ENCODE measurements at places on chromosomes 12 and 14.

DNA sequence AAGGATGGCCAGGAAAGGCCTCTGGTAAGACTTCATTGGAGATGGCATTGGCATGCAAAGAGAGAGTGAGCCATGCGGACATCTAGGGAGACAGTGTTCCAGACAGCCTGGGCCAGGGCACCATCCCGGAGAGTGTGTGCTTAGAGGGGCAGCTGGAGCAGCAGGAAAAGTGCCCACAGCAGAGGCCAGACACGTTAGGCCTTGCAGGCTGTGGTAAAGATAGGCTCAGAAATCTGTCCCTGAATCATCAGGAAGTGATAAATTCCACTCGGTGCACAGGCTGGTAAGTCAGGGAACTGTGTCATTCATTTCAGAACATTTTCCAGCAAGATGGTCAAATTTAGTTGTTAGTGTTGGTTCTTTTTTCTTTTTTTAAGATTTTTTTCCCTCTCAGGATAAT, 8.8 kb downstream of the GALNT16 start:
- DNase-seq: no peak

GRCh38 chr14:36900846-36901245, 239.2 kb downstream of the PAX9 start:
- no peak for DNase-seq

DNA sequence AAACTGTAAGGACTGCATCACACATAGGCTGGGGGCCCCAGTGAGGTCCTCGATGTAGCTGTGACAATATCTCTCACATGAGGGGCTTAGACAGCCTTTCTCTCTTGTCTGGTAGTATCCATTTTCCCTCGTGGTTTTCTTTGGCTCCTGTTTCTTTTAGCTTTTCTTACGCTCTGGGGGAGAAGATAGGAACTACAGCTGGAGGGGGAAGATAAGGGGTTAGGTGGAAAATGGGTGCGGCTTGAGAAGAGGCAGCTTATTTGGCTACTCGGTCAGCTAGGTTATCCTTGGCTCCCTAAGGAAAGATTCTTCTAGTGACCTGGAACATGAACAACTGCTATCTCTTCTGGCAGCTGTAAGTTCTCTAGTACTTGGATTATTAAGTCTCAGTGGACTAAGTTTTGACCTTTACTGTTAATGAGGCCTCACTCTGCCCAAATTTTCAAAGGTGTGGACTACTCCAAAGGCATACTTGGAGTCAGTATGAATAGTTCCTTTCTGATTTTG, 28.7 kb upstream of the CPNE8 start:
- DNase-seq: no peak

DNA sequence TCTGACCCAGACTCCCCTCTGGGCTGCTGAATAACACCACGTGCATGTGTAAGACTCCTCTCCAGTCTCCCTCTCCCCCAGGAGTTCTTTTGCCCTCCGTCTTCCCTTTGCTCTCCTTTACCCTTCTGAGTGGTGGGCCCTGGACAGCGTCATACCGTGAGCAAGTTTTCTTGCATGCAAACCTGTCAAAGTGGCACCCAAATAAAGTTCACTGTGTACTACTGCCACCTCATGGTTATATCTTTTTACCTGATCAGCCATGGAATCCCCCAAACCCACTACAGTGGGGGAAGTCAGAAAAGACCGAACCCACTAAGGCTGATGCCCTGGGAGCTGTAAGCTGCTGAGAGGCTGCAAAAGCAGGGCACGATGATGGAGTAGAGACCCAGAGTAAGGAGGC, 131.1 kb upstream of the VRK1 start:
- no peak for DNase-seq

Data from CD4-positive, alpha-beta T cell treated with Interleukin-17A for 1 hour (primary cell).